ENCODE measurements at places on chromosomes 12 and 14.
A peak's percentile ranks its signal among the peaks of the same experiment; 100 is the strongest.

- DNase-seq: no peak
Observed at GRCh38 chr12:64124511-64125197, 97.4 kb downstream of the KICS2 start.

- no peak for DNase-seq
Observed at GRCh38 chr14:103551338-103551762, 11.1 kb downstream of the BAG5 start.

DNA sequence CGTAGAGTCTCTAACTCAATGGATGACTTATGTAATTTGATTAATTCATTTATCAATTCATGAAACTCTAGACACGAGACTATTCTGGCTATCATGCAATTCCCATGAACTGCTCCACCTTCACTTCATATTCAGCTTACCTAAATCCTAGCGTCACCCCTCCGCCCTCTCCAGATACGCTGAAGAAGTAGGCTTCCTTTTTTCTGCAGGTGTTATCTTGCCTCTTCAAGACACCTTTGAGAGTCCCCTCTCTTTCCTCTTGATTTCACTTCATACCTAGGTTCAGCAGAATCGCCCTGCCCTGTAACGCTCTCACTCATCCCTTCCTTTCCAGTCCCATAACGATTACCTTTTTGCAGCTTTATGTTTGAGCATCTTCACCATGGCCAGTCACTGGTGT is 4.0 kb upstream of the RNASE4 start:
- DNase-seq: no peak

DNA sequence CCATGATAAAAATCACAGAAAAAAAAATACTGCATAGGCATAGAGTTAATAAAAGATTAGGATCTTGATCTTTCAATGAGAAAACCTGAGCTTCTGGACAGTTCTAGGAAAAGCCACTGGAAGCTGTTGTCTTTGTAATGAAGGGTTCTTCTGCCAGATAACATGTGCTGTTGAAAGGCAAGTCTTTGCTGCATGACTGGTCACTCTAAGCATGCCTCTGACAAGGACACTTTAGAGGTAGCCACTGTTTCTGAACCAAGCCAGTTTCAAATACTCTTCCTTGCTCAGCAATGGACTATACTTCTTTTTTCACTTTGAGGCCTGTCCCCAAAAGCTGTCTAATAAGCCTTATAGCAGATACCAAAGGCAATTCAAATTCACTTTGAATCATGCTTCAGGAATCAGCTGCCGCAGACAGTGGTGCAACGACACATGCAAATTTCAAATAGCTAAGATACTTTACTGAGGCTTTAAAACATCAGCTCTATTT is 70.2 kb downstream of the BTG1 start:
- peak; percentile 69 for DNase-seq

GRCh38 chr14:45492876-45493275 is 239.9 kb upstream of the MIS18BP1 start:
- no peak for DNase-seq
